ENCODE measurements at places on chromosomes 5 and 9.
A peak's percentile ranks its signal among the peaks of the same experiment; 100 is the strongest.

GRCh38 chr9:120191141-120191540 lies 388.8 kb downstream of the CDK5RAP2 start:
- no peak for DNase-seq

DNA sequence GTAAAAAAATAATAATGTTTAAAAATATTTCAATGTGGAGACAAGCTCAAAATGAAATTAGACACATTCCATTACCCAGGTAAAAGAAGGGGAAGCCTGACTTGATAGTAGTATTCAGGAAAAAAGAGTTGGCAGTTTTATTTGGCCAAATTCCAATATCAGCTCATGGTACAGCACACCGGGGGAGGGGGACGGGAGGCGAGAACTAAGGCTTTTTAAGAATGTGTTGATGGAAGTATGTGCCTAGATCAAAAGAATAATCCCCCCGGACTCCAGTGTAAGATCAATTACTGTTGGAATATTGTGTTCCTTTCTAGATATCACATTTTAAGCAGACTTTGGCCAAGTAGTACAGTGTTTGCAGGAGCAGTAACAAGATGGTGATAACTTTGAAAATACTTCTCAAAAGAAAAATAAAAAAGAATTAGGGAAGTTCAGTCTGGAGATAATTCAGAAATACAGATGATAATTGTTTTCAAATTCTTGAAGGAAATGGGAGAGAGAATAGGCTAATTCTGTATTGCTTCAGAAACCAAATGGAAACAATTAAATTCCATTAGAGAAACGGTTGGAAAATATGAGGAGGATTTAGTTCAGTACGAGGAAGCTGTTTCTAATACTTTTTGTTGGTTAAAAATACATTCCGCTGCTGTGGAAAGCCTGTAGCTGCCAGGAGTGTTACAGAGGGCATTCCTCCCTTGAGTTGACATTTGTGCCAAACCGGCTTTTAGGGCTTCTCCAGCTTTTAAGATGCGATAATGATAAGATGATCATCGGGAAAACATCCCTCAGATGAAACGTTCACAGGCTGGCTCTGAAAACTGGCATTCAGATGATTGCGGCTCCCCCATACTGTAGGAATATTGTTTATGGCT lies 98.1 kb upstream of the ERBIN start:
- no peak for DNase-seq

DNA sequence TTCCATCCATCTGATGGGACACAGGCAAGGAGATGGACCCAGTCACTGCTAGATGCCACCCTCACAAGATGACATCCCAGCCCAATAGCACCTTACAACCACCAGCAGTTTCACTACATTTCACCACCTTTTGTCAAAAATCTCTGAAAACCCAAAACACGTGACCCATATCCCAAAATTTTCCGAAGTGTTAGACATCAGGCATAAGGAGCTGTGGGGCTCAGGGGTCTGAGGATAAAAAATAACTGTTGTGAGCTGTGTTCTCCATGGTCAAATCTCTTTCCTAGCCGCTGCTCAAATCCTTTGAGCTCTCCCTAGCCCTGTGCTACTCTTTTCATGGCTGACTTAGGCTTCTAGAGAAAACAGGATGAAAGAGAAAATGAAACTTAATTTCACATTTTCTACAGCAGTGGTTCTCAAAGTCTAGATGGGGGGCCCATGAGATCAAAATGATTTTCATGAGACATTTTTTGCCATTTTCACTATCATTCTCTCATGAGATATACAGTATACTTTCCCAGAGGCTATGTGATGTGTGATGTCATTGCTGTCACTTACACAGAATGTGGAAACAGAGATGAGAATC lies 40.7 kb downstream of the TIMD4 start:
- DNase-seq, result no peak

GRCh38 chr9:100287186-100287585 lies 65.6 kb downstream of the TEX10 start:
- no peak for DNase-seq

- no peak for DNase-seq
These were observed 50.4 kb upstream of the RGMB start for GRCh38 chr5:98723061-98723460.

- peak; percentile 20 for DNase-seq
These were observed 4.8 kb downstream of the FAM78A start for GRCh38 chr9:131271506-131271931.

DNA sequence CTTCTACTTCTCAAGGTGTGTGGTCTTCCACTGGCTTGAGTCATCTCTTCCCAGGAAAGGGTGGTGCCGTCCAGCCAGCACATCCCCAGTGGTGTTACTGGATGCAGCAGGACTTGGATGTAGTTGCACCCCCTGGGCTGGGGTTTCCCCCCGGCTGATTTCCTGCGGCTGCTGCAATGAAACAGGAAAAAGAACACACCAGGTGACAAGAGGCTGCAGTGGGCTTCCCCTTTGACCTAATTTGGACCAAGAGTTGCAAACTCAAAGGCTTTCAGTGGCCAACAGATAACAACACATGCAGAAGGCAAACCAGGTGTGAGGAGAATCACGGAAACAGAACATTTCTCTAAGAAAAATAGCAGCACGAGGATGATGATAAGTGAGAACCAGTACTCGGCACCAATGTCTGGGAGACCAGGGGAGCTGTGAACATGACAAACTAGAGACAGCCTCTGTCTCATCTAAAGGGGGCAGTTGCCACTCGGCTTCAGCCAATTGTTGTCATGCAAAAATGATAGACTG lies 83.7 kb downstream of the PDE6A start:
- no peak for DNase-seq

- no peak for DNase-seq
These were observed 183.2 kb downstream of the FRMD3 start for GRCh38 chr9:83355024-83355444.

DNA sequence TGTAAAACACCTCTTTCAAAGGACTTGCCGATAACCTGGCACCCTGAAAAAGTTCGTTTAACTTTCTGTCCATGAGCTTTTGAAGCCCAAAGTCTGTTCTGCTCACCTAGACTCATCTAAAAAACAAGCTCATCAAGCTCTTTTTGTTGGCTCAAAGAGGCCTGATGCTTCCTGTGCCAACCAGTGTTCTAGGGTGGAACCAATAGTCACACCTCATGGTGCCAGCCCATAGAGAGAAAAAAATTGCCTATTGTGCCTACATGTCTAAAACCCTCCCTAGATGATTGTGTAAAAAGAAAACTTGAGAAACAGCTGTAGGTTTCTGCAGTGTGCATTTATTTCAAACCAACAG lies 4.7 kb downstream of the SH3RF2 start:
- DNase-seq, result no peak

All from stimulated activated naive CD4-positive, alpha-beta T cell treated with Interleukin-2 at 50 U/mL for 16 hours (primary cell).